ENCODE measurements at places on chromosomes 1 and 21. TPM values are rescaled to one million over a fixed set of nuclear protein-coding genes. Genes with fewer than 3 reads are reported as not detected.

KLHDC9 gene
- total RNA-seq = 0.96 TPM

DISP3 gene
- total RNA-seq = 0.96 TPM

CRABP2 gene
- total RNA-seq = 0.44 TPM

ACADM gene
- total RNA-seq = 29.7 TPM

CFAP57 gene
- not detected for total RNA-seq

PCSK9 gene
- not detected for total RNA-seq

ITLN2 gene
- not detected for total RNA-seq

SPRR5 gene
- total RNA-seq = not detected

OR2G6 gene
- total RNA-seq = not detected

PLA2G2D gene
- total RNA-seq = not detected

AUNIP gene
- total RNA-seq = not detected

PDC gene
- not detected for total RNA-seq

PLA2G2A gene
- total RNA-seq = not detected

PPIAL4G gene
- 2.6 TPM for total RNA-seq

LMOD1 gene
- not detected for total RNA-seq

TBX15 gene
- total RNA-seq = not detected

NKAIN1 gene
- not detected for total RNA-seq

ZNF326 gene
- 26.5 TPM for total RNA-seq

OR2L3 gene
- not detected for total RNA-seq

ZNF593OS gene
- not detected for total RNA-seq

IL24 gene
- not detected for total RNA-seq

IL22RA1 gene
- total RNA-seq = not detected
